ENCODE measurements at places on chromosomes 13 and 19.

- DNase-seq: no peak
Measured at GRCh38 chr19:2798733-2799132, 13.4 kb downstream of the THOP1 start.

GRCh38 chr13:94778986-94779385 lies 66.6 kb upstream of the SOX21 start:
- DNase-seq: no peak

- no peak for DNase-seq
Measured at GRCh38 chr13:99308471-99309087, 1.4 kb upstream of the GPR183 start.

GRCh38 chr13:41823476-41823875 lies 137.4 kb downstream of the VWA8 start:
- DNase-seq: no peak

- no peak for DNase-seq
Measured at GRCh38 chr13:112983428-112984196, 14.6 kb downstream of the MCF2L start.

DNA sequence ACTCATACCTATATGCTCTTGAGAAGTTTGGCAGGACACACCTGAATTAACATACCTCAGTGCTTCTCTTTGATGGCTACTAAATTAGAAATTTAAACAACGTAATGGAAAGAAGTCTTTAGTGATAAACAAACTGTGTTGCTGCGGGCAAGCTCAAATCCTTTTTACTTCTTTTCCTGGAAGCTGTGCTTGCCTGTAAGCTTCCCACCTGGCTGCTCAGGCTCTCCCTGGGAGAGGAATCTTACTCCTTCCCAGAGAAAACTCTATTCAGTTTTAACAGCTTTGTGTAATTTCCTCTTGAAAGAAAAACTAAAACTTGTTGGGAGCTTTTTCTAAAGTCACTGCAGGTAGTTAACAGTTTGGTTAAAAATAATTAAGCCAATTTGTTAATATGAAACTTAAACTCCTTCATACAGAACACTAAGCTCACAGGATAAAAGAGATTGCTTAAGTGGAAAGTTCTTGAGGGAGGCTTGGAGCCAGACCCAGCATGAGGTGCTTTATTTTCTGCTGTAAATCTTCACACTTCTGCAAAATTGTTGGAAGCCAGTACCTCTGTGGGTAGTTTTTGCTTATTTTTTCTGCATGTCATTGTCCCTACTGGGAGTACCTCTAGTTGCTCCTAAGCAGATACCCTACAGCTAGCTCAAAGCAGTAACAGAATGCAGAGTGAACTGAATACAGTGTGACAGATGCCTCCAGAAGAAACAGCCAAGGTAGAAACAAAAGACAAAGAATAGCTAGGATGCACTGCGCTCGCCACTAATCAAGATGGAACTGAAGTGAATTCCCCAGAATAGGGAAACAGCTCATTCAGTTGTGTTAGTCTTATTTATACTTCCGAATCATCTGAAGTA lies 1253.0 kb downstream of the PCDH17 start:
- no peak for DNase-seq

DNA sequence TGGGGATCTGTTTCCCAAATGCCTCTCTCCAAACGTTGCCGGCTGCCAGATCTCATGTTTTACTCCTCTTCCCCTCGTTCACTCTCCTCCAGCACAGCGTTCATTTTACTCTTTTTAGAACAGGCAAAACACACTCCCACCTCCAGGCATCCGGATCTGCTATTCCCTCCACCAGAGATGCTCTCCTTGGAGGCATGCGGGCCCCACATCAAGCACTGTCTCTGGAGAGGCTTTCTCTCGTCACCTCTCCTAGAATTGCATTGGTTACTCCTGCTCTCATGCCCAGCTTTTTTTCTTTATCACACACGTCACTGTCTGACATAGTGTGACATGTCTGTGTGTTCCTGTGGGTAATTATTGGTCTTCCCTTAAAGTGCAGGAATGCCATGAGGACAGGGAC lies 20.1 kb upstream of the MYADM start:
- no peak for DNase-seq

DNA sequence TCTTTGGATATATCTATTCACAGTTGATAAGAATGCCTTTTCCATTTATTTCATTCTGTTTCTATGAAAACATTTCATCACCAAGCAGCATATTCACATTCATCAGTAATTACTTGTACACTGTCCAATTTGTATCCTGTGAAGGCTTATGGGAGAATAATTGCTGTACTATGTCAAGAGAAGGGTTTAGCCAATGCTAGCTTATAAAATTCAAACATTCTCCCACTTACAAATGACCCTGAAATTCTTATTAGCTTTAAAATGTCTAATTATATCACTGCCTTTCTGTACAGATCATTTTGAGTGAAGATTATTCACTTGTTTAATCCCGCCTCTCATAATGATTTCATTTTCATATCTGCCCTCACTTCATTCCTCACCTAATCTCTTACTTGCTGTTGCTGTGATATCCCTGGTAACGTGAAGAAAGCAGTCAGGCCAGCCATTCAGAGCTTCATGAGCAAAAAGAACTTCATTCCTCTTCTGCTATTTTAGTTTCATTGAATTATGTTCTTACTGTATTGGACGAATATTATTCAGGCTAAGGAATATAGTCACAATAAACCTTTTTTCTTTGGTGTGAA lies 778.7 kb downstream of the OLFM4 start:
- no peak for DNase-seq

- peak; percentile 84 for DNase-seq
Measured at GRCh38 chr13:30829145-30829832, 76.8 kb upstream of the MEDAG start.

DNA sequence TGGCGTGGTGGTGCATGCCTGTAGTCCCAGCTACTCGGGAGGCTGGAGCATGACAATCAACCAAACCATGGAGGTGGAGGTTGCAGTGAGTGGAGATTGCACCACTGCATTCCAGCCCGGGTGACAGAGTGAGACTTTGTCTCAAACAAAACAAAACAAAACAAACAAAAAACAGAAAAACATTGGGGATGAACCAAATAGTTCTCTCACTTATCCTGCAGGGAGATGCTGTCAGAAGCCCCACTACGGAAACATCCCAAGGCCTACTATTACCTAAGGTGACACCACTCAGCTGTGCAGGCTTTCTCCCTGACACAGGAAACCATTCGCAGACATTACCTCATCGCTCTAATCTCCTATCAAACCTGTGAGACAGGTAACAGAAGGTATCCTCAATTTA lies 113.5 kb downstream of the FOXO1 start:
- no peak for DNase-seq

DNA sequence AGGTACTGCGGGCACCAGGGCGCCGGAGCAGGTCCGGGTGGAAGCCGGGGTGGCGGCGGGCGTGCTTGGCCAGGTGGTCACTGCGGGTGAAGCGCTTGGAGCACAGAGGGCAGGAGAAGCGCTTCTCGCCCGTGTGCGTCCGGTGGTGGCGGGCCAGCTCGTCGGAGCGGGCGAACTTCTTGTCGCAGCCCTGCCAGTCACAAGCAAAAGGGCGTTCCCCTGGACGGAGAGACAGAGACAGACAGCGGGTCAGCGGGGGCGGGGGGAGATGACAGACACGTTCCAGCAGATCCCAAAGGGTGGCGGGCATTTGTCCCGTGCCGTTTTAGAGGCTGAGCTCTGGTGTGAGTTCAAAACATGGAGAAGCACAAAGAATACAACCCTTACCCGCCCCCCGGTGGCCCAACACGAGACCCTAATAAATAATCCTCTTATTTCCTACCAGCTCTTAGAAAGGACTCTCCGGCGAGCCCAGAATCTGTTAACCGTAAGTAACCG lies 6.3 kb upstream of the REXO1 start:
- DNase-seq: no peak

GRCh38 chr19:37654118-37654517 lies 1.1 kb downstream of the ZFP30 start:
- DNase-seq: no peak

GRCh38 chr19:35461060-35461459 lies 13.0 kb downstream of the FFAR2 start:
- no peak for DNase-seq

DNA sequence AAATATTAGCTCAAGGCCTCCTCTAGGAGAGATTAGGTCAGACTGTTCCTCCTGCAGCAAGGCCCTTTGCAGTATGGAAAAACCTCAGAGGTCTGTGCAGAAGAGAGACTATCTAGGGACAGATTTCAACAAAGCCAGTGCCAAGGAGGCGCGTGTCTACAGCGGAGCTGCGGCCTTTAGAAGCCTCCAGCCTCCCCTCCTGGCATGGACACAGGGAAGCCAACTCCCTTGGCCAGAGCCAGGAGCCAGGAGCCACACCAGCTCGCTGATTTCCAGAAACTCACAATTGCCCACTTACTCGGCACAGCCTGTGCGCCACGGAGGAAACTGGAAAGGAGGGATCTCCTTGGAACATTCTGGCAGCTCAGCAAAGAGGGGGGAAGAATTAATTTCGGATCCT lies 63.4 kb downstream of the INSR start:
- DNase-seq: no peak

DNA sequence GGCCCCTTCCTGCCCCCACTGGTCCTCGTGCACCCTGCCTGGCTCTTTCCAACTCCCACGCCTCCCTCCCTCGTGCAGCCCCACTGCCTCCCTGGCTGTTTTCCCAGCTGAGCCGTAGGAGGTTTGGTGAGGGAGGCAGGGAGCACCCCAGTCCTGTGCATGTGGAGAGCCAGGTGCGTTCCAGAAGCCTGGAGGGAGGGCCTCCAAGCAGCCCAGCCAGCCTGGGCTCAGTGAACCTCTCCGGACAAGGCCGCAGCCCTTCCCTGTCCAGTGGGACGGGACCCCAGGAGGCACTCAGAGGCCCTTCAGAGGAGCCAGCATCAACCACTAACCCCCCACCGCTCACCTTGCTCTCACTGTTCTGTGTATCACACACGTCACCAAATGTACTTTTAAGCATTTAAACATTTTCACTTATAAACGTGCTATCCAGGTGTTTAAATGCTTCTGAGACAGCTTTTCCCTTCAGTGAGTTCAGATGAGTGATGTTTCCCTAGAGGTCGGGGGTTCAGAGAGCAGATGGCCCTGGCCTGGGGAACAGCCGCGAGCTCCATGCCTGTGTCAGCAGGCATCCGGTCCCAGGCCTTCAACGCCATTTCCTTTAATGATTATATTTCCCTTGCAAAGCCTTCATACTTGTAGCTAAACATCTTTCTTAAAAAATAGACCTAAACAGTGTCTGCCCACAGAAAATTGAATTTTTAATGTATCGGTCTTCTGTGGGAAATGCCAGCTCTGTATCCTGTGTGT lies 122.6 kb downstream of the ATP11A start:
- DNase-seq: no peak

DNA sequence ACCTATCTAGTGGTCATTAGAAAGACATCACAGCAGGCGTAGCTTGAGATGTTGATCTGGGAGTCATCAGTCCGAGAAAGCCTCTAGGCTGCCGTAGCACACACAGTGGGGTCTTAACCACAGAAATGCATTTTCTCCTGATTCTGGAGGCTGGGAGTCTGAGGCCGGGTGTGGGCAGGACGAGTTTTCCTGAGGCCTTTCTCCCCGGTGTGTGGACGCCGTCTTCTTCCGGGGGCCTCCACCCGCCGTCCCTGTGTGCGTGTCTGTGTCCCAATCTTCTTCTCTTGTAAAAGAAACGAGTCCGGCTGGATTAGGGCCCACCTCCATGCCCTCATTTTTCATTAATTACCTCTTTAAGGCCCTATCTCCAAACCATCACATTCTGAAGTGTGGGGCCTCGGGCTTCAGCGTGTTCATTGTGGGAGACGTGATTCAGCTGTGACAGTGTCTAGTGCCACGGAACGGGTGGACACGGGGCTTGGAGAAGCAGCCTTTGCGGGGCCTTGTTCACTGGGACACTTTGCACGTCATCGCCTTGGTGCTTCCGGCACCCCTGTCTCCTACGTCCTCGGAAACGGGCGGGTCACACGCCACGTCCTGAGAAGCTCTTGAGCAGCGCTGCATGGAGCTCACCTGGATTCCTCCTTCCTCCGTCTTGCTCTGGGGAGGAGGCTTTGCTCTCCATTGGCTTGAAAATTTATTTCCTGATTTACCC lies 208.9 kb upstream of the SOX1 start:
- no peak for DNase-seq

DNA sequence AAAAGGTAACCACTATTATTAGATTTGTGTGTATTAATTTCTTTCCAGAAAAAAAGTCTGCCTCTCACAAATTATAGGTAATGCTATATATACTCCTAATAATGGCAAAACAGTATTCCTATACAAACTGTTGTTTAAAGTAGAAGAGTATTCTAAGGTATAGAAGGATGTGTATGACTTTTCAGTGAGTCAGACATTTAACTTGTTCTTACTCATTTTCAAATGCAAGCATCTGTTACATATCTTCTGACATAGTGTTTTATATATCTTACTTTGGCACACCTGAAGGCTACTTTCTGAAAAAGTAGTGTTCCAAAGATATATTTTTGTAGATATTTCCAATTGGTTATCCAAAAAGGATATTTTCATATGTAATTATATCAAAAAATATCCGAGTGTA lies 3.5 kb upstream of the SLITRK5 start:
- DNase-seq: no peak

DNA sequence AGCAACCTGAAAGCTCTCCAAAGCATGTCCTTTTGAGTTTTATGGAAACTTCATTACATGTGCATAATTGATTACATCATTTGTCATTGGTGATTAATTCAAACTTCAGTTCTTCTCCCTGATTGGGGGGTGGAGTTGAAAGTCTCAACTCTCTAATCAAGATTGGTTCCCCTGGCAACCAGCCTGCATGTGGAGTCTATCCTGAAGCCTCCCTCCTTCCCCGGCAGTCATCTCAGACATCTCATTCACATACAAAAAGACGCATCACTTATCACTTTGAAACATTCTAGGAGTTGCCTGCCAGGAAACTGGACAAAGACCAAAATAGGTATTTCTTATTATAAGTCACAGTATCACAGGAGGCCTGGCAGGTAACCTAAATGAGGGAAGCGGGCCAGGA lies 50.5 kb downstream of the TEX26 start:
- DNase-seq: no peak

DNA sequence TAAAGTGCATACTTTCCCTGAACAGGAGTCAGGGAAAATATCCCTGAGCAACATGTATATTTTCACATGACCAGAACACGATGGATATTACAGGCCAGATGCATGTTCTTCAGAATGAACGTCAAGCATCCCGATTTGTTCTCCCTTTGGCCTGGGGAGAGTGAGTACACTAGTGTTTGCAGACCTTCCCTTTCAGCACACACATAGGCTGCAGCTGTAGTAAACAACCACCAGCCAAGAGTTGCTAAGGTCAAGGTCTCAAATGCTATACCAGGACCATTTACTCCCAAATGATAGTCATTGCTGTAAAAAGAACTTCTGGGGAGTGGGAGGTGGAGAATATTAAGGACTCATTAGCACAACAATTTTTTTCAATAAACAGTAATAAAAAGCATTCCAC lies 3.0 kb downstream of the KLF12 start:
- DNase-seq: no peak
